ENCODE measurements at places on chromosomes 1 and 21.

GRCh38 chr1:101219924-101220870, 16.6 kb upstream of the S1PR1 start:
- no peak for DNase-seq

GRCh38 chr1:47252369-47252768, 20.3 kb upstream of the TAL1 start:
- no peak for DNase-seq

- no peak for DNase-seq
Measured at GRCh38 chr1:17615157-17615556, 75.7 kb downstream of the ARHGEF10L start.

- no peak for DNase-seq
Measured at GRCh38 chr21:36338975-36339374, 19.0 kb downstream of the MORC3 start.

DNA sequence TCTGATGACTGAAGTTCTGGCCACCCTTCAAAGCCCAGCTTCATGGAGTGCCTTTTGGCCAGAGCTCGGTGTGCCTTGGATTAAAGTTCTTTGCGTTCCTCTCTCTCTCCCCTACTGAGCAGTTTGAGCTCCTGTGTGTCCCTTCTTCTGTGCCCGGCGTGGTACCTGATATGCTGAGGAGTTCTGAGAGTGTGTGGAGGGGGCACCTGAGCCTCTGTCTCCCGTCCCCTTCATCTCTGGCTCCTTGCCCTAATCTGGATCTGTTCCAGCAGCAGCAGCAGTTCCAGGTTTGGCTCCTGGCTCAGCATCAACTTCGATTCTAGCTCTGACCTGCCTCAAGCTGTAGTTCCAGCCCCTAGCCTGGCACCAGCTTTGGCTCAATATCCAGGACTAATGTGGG, 25.1 kb upstream of the MYCL start:
- no peak for DNase-seq

GRCh38 chr1:245079021-245079609, 75.7 kb upstream of the KIF26B start:
- peak; percentile 8 for DNase-seq

DNA sequence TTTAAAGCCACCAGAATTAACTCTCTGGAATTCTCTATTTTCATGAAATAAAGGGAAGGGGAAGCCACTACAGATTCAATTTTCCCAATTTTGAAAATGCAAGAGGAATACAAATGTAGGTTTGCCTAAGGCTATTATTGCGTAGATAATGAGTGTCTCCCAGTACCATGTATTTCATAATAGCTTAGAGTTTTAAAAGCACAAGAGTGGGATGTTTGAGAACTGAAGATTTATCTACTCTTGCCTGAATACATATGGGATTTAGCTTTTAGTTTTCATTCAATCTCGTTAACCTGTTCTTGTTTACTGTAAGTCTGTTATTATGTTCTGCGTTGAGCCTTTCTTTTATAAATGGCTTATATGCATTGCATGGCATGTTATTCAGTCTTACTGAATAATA, 795.1 kb downstream of the BRINP3 start:
- no peak for DNase-seq

- no peak for DNase-seq
Measured at GRCh38 chr1:116908820-116909511, 750 bp upstream of the PTGFRN start.

DNA sequence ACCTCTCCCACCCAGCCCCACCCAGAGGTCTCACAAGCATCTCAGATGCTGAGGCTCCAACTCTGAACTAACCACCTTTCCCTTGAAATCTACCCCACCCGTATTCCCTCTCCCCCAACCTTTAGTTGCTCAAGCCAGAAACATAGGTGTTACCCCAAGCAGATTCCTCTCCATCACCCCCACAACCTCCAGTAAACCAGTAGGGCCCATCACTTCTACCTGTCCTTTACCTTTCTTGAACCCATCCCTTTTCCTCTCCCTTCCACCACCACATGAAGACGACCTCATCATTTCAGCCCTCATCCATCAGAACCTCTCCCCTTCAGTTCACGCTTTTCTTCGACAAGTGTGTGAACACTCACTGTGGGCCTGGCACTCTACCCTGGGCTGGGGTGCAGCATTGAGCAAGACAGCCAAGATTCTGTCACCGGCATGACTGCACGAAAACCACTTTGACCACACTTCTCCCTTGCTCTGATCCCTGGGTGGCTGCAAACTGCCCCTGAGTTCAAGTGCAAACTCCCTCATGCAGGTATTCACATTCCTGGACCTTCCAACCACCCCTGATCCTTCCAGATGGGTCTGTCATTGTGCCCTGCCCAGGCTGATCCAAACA, 65.5 kb upstream of the LAPTM5 start:
- DNase-seq: no peak

DNA sequence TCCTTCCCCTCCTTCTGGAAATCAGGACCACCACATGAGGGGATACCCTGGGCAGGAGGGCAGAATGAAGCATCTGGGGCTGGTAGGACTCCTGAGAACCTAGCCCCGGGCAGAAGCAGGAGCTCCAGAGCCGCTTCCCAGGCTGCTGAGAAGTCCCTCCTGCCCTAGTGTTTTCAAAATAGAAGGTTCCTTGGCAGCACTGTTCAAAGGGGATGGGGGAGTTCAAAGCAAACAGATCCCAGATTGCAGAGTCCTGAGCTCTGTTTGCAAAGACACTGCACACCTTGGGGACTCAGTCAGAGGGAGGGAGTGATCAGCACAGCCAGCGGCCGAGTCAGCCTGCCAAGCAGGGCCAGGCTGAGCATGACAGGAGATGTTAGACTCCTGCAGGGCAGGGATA, 177.8 kb downstream of the PTPRU start:
- DNase-seq: no peak

DNA sequence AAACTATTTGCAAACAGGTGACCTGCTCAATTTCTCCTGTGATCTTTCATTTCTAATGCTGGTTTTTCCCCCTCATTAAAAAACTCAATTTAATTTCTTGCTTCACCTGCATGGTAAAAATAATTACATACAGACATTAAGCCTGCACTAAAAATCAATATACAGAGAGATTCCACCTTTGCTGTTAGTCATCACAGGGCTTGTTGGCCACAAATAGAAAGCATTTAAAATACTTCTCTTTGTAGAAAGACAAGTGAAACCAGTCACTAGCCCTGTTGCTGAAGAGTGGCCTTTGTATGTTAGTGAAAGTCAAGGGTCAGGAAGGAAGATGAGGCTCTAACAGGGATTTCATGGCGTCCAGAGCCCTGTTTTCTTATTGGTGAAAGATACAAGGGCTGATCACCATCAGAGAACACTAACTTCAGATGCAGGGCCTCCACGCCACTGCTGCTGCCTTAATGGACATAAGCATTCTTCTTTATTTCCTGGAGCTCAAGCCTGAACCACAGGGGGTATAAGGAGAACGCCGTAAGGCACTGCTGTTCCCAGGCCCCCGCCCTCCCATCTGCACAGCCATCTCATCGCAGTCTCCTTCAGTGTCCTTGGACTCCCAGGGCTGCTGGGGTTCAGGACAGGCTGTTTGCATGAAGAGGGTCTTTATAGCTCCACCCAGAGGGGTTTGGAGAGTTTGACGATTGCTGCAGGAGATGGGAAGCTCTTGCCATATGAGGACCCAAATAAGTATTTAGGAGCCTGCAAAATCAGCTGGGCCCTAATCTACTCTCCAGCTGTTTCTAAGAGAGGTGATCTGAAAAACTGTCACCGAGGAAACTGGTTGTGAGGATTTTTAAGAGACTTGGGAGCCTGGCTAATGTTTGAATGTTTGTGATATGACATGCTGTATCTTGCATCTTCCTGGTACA, 117.3 kb upstream of the IRF2BP2 start:
- no peak for DNase-seq

DNA sequence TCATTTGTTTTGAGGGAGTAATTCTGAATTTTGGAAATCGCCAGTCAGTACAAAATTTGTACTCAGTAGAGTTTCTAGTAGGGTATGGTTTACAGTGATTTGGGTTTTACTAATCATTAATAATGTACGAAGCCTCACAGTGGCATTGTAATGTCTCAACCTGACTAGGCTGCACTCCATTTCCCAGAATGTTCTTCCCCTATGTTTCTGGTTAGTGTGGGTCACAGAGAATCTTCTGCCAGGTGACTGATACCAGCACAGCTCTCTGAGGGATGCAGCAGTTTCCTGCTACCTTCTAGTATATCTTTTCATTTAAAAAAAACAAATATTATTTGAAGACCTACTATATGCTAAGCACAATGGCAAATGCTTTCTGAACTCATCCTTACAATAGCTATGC, 112.9 kb downstream of the PTPN14 start:
- no peak for DNase-seq

DNA sequence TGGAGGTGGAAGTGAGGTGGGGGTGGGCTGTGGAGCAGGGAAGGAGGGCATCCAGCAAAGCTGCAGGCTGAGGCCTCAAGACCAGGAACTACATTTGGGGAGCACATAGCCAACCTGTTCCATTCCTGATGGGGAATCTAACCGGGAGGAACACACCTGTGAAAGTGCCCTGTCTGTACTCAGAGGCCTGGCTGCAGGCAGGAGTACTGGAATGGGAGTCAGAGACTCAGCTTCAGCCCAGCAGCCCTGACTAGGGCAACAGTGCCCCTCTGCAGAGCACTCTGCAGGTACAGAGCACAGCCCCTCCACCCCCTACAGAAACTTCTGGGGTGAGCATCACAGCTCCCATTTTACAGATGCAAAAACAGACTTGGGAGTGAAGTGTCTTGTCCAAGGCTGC, 126.4 kb downstream of the DMRTB1 start:
- no peak for DNase-seq

DNA sequence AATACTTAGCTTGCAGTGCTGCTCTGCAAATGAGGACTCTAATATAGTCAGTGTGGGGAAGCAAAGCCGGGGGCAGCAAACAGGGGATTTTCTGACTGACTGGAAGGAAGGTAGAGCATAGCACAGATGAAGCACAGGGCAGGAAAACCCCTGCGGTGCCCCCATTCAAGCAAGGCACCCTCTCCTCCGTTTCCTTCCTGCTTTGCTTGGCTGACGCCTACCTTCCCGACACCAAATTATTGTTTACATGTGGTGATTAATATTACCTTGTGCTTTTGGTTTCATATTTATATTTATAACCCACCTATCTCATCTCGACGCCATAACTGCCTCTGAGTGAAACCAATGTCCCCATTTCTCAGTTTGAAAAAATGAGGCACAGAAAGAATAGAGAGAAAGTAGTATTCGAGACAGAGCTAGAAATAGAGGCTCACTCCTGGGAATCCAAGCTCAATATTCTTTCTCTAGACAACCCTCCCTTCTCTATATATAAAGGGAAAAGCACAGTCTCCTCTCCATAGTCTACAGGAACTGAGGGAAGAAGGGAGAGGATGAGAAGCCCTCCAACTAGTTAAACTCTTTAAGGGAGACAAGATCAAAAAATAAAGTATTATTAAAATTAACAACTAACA, 41.3 kb downstream of the PIK3C2B start:
- no peak for DNase-seq

DNA sequence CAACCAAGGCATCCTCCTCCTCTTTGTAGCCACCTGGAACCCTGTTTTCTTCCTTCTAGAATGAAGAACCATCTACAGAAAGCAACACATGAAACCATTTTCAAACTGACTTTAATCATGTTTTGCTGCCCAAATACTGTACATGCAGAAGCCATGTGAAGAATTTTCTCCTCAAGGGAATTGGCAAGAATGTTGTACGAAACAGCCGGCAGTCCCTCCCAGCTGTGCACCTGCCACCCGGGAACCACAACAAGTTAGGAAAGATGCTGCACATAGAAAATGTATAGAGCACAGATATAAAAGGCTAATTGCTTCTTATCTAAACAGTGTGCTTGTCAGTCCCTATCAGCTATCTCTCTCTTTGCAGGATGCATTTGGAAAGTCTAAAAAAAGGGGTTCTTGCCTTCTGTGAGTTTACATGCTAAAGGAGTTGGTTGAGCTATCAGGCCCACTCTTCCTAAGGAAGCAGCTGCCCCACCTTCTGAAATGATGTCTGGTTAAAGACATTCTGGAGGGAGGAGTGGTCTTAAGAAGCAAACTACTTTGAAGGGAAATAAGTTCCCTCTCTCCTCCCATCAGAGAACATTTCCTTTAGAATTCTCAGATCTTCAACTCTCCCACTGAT, 44.8 kb downstream of the RIMS3 start:
- DNase-seq: no peak

GRCh38 chr1:218473522-218473921, 128.4 kb downstream of the TGFB2 start:
- DNase-seq: no peak

DNA sequence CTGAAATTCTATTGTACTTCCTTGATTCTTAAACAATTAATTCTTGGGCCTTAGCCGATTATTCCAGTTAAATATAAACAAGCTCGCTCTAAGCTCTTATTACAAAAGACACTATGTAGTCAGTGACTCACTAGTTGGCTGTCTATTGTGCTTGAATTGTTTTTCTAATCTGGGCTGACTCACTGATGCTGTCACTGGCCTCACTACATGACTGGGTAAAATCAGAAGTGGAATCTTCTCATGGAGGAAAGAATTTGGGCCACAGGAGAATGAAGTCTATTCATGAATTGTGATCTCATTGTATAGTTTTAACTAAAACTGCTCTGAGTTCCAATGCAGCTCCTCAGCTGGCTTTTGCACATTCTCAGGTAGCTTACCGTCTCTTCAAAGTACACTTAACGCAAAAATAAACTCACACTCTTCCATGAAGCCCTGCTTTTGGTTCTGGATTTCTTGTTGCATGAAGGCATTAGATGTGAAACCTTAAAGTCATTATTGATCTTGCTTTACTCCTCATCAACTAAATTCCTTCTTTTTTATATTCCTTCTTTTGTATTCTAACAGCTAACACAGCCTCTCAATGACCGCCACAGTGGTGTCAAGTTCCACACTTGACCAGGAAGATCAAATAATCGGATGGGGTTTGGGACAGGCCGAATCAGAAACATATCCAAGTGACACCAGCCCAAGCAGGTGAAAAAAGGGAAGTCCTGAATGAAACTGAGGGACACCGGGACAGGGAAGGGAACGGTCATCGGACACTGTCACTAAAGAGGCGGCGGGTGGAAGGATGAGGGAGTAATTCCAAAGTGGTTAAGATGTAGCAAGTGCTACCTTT, 80.9 kb upstream of the LBR start:
- DNase-seq: peak; percentile 85

GRCh38 chr1:245948786-245949185, 558.3 kb downstream of the SMYD3 start:
- no peak for DNase-seq

DNA sequence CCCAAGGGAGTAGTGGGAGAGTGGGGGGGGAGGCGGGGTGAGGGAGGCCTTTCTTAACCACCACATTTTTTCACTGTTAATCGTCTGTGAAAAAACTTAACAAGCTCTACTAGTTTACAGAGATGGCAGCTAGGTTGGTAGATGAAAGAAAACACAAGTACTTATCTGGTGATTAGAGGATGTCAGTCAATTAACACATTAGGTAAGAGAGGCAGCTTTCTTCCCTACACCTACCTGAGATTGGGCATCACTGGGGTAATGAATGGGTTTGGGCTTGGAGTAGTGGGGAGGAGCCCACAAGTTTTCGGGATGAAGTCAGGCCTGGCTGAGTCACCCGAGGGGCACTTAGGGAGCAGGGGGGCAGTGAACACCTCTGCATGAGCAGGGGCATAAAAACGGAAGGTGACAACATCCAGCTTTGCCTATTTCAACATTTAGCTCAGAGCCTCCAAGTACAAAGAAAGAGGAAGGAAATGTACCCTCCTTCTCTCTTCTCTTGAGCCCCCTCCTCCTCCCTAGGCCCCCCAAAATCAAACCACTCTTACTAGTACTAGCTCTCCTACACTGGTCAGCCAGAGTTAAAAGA, 2.5 kb downstream of the LBR start:
- DNase-seq: no peak

GRCh38 chr1:161787355-161787754, 21.2 kb downstream of the ATF6 start:
- DNase-seq: no peak

GRCh38 chr1:184373155-184373554, 13.7 kb upstream of the C1orf21 start:
- DNase-seq: no peak
